Kidney tubule cell (primary cell): ENCODE measurements at places on chromosomes 5 and 9.

DNA sequence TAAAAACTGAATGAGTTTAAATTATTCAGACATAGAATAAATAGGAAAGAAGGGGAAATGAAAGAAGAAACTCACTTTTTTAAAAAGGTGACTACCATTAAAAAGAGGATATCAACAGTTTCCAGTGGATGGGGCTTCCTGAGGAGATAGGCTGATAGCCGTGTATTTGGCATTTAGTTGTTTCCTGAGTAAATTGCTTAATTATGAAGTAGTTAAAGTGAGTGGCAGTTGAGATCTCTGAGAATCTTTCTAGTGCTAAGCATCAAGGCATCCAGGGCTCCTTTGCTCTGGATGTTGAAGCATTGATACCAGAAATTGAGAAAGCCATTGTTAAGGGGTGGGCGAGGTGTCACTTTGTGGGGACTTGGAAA lies 2.7 kb downstream of the TNFAIP8 start:
- no peak for DNase-seq

DNA sequence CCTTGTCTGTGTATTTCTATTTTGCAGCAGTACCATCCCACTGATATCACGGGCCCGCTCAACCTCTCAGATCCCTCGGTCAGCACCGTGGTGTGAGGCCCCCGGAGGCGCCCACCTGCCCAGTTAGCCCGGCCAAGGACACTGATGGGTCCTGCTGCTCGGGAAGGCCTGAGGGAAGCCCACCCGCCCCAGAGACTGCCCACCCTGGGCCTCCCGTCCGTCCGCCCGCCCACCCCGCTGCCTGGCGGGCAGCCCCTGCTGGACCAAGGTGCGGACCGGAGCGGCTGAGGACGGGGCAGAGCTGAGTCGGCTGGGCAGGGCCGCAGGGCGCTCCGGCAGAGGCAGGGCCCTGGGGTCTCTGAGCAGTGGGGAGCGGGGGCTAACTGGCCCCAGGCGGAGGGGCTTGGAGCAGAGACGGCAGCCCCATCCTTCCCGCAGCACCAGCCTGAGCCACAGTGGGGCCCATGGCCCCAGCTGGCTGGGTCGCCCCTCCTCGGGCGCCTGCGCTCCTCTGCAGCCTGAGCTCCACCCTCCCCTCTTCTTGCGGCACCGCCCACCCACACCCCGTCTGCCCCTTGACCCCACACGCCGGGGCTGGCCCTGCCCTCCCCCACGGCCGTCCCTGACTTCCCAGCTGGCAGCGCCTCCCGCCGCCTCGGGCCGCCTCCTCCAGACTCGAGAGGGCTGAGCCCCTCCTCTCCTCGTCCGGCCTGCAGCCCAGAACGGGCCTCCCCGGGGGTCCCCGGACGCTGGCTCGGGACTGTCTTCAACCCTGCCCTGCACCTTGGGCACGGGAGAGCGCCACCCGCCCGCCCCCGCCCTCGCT lies 1.9 kb downstream of the LRRC26 start:
- DNase-seq = no peak

DNA sequence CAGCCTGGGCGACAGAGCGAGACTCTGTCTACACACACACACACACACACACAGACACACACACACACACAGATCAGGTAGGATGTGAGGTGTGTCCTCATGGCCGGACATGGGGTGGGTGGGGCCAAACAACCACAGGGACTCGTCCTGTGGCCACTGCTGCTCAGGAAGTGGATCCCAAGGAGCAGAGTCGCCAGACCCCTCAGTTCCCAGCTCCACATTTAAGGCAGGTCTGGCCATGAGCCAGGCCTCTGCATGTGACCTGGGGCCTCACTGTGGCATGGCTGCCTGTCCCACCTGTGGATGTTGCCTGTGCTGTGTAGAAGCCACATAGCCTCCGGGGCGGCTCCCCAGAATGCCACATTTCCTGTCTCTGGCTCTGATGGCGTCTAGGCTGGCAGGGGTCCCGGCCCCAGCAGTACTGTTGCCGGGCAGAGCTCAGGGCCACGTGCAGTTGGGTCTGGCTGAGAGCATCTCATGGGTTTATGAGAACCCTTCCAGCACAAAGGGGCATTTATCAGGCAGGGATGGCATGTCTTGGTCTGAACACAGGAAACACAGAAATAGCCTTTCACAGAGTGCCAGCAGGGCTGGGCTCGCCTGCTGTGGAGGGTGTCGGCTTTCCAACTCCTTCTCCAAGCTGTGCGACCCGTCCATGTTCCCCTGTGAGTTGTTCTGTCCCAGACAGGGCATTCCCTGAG lies 9.9 kb upstream of the NINJ1 start:
- no peak for DNase-seq

GRCh38 chr9:90637626-90638025 lies 5.0 kb downstream of the DIRAS2 start:
- DNase-seq = no peak

DNA sequence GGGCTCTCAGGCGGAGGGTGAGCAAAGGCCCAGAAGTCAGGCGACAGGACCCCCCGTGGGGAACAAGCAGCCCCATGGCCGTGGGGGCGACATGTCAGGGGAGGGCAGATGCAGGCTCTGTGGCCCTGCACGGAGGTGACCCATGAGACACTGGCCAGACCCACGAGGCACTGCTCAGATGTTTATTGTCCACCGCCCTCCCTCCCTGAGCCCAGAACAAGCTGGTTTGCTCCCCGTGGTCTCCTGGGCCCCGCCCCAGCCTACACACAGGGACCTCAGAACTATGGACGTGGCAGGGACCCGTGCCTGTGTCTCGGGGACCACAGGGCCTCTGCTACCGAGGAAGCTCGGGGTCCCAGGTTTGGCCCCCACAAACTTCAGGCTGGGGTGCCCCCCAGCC lies 1.9 kb downstream of the FUT7 start:
- no peak for DNase-seq

- no peak for DNase-seq
Observed at GRCh38 chr5:5371957-5372356, 50.5 kb upstream of the ICE1 start.
